ENCODE measurements at places on chromosomes 11 and 22.

DNA sequence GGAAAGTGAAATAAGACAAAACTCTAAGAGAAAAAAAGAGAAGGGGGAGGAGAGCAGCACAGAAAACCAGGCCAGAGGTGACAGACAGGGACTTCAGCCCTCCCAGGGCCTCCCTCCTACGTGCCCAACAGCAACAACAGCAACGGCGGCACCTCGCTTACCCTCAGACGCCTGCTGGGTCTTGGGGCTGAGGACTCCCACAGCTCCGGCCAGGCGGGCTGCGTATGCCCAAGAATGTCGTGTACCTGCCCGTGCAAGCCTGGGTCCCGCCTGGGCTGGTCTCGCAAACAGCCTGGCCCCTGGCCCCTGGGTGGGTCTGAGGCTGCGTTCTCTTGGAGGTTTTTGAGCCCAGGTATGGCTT lies 30.5 kb downstream of the ARAP1 start:
- DNase-seq: peak; percentile 61

GRCh38 chr11:130600616-130601015 lies 152.2 kb downstream of the ADAMTS15 start:
- no peak for DNase-seq

GRCh38 chr22:24542641-24543040 lies 12.3 kb downstream of the GUCD1 start:
- DNase-seq: no peak

- DNase-seq: no peak
Measured at GRCh38 chr22:48239461-48240147, 1477.2 kb downstream of the TBC1D22A start.

- DNase-seq: no peak
Measured at GRCh38 chr11:81286959-81287358, 1446.7 kb downstream of the FAM181B start.

DNA sequence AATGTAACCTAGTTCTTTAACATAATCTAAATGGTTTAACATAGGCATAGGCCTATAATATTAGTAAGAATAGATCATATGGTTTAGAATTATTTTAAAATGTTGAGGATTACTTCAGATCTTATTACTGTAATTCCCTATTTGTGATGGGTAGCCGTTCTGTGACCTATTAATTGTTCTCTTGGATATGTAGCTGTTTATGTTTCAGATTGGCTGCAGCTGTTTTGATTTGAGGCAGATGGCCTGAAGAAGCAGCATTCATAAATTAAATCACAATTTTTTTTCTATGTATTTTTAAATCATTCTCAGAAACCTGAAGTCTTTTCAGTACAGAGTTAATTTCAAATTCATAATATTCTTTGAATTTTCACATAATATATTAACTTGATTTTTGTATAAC lies 104.5 kb downstream of the PDE3B start:
- no peak for DNase-seq

- no peak for DNase-seq
Measured at GRCh38 chr11:102263379-102264003, 53.8 kb upstream of the BIRC3 start.
